NCI-H446 (cell line): ENCODE measurements at places on chromosomes 2 and 18.

- DNase-seq: no peak
Observed at GRCh38 chr18:58402951-58403702, 225.8 kb downstream of the ALPK2 start.

GRCh38 chr2:203887677-203888076, 20.1 kb downstream of the CTLA4 start:
- no peak for DNase-seq

GRCh38 chr2:161943011-161943410, 131.0 kb downstream of the DPP4 start:
- DNase-seq: no peak

DNA sequence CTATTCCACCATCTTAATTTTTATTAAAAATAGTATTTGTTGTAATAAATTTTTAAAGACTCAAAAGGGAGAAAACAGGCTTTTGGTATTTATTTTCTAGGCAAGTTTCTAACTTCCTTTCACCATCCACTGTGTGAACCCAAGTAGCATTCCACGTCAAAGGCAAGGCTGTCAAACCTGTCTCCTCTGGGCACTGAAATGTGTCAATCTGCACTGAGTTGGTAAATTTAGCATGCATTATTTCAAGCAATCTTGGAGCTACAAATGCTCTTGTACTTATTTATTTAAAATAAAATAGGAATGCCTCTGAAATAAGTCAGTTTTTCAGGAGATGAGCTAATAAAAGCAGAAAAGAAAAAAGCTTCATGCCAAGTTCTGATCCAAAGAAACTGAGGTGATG, 130.9 kb upstream of the CNTNAP5 start:
- DNase-seq: no peak

DNA sequence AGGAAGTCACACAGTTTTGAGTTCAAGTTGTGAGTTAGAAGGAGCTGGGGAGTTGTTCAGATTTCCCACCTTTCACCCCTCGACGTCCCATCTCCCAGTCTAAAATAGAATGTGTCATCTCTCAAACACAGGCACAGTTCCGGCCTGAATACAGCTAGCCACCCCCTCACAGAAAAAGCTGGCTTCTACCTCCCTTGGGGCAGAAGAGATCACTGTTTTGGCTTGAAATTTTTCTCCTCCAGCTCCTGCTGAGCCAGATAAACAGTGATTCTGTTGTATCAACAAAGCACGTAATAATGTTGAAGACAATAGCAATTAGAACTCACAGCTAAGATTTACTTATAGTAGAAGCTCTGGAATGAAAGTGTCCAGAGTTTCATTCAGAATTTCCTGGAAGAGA, 74.7 kb downstream of the KIAA2012 start:
- no peak for DNase-seq

DNA sequence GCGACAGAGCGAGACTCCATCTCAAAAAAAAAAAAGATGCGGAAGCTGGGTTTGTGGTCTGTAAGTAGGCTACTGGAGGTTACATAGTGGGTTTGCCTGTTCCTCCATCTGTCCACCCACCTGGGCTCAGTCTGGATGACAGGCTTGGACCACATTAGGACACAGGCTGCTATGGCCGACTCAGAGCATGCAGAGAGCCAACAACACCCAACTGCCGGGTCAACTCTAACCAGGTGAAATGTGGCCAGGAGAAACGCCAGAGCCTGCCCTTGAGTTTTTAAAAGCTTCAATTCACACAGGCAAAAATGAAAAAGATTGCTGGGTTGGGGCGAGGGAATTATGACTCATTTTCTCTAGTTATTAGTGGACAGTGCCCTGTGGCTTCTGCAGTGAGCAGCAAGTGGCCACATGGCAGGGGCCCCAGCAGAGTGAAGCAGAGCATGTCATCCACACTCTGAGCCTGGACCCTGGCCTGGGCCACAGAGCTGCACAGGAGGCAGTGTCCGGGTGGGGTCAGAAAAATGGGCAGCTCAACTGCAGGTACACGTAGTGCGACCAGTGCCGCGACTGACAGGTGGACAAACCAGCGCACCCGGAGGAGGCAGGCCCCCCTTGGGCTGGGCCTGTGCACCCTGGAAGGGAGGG, 67.4 kb downstream of the BIN1 start:
- no peak for DNase-seq

GRCh38 chr2:61411109-61411508, 59.8 kb downstream of the USP34 start:
- DNase-seq: no peak

DNA sequence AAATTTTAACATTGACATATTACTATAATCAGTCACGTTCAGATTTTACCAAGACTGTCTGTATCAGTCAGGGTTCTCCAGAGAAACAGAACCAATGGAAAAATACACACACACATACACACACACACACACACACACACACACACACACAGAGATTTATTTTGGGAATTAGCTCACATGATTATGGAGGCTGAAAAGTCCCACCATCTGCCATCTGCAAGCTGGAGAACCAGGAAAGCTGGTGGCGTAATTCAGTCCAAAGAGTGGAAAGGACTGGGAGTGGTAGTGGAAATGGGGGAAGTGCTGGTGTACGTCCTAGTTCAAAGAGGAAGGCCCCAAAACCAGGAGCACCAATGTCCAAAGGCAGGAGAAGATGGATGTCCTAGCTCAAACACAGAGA, 166.4 kb downstream of the AKAIN1 start:
- no peak for DNase-seq
